ENCODE measurements at places on chromosomes 6 and 20.

- no peak for DNase-seq
Observed at GRCh38 chr20:22532598-22532997, 51.8 kb downstream of the FOXA2 start.

- no peak for DNase-seq
Observed at GRCh38 chr6:69378326-69378725, 418.5 kb downstream of the LMBRD1 start.

GRCh38 chr20:24531631-24532419, 62.4 kb downstream of the SYNDIG1 start:
- no peak for DNase-seq

GRCh38 chr6:142953373-142954273, 8.6 kb upstream of the HIVEP2 start:
- no peak for DNase-seq

DNA sequence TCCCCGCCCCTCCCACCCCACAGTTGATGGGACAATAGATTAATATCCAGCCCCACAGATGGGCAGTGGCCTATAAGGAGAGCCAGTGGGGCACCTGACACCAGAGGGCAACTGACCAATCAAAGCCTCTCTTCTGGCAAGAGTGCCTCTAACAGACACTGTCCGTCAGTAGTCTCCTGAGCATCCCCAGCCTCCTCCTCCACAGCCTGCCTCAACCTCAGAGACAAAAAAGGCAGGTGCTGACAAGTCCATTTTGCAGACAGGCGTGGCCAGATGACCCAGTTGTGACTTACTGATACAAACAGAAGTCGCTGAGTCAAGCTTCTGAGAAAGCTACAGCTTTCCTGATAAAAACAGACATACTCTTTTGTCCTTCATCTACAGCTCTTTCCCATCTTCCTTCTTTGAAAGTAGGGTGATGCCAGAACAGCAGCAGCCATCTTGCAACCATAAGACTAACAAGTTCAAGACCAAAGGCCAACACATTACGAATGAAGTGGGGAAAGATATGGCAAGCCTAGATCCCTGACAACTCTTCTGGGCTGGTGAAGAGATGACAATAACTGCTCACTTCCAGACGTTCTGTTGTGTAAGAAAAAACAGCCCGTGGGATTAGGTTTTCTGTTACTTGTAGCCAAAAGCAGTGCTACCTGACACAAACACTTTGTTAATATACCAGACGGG, 12.3 kb downstream of the PPIL1 start:
- DNase-seq = no peak

DNA sequence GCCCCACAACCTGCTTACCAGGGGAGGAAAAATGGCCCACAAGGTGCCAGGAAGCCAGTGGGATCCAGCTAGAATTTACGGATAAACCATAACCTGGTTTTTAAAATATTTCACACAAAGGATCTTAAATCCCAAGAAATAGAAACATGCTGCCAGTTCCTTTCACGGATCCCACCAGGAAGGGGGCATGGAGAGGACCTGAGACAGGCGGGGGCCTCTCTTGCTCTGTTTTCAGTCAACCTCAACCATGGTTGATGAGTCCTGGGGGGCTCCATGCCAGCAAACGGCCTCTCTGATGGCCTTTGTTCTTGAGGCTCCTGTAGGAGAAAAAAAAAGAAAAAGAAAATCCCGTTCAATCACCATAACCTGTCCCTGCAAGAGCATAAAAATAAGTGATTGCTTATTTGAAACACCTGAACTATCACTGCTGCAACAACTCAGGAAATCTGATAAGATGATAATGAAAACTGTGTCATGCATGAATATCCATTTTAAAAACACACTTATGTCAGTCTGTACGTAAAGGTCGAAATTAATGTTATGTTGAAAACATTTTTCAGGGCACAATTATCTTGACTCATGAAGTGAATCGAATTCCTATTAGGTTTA, 125.8 kb upstream of the CST7 start:
- no peak for DNase-seq

- DNase-seq = no peak
Observed at GRCh38 chr6:97677626-97678025, 394.6 kb upstream of the MMS22L start.

GRCh38 chr20:51286758-51287157, 255.8 kb downstream of the NFATC2 start:
- no peak for DNase-seq

- no peak for DNase-seq
Observed at GRCh38 chr6:87788141-87788540, 86.1 kb upstream of the AKIRIN2 start.

GRCh38 chr20:51003753-51004152, 19.2 kb downstream of the KCNG1 start:
- DNase-seq = no peak

DNA sequence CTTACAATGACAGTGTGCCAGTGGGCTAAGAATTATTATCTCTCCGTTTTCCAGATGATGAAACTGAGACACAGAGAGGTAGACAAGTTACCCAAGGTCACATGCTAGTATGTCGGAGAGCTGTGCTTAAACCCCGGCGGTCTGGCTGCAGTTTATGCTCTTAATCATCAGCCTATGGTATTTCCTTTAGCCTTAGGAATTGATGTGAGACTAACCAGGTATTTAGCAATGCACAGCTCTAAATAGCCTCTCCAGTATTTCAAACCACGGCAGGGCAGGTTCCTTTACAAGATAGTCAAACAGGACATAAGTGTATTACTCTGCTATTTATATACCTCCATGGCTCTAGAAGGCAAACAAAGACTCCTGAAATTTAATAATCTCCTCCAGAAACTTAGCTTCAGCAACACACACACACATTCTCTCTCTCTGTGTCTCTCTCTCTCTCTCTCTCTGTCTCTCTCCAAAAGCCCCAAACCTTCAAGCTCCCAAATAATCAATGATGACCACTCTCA, 142.0 kb upstream of the ZNF217 start:
- no peak for DNase-seq
